Activated CD4-positive, alpha-beta T cell treated with anti-CD3 and anti-CD28 coated beads for 36 hours (primary cell): ENCODE measurements at places on chromosomes 3 and 15. TPM values are rescaled to one million over a fixed set of nuclear protein-coding genes. Genes with fewer than 3 reads are reported as not detected.

DNA sequence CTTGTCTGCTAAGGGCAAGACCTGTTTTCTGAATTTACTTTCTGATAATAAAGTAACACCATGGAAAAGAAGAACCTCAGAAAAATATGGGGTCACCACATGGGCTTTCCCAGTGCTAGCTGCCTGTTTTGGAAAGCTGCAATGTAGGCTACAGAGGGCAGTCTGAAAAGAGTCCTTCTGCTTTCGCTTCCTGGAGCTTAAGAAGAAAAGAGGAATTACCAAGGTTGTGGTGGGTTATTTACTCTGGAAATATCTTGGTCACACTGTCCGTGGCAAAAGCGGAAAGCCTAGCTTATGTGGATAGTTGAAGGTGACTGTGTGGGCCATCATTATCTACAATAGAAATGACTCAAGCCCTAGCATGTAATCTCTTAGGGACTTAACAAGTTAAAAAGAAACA is 31.7 kb upstream of the IP6K2 start:
- no peak overlapping the region for H3K4me3 ChIP-seq
- no peaks in the 10 kb centered on the region for H3K4me1 ChIP-seq
- DNase-seq: no peak
- no peak overlapping the region for H3K27ac ChIP-seq
- peaks cover 26% of the 10 kb centered on the region for H3K36me3 ChIP-seq
- H3K27me3 ChIP-seq: no peaks in the 10 kb centered on the region

- H3K4me1 ChIP-seq: peaks cover 10% of the 10 kb centered on the region
- H3K4me3 ChIP-seq: no peak overlapping the region
- peak; percentile 35 for DNase-seq
- peaks cover 27% of the 10 kb centered on the region for H3K27me3 ChIP-seq
- H3K27ac ChIP-seq: no peak overlapping the region
- H3K36me3 ChIP-seq: no peaks in the 10 kb centered on the region
These were observed 25.7 kb downstream of the PCOLCE2 start for GRCh38 chr3:142863010-142863817.

- no peaks in the 10 kb centered on the region for H3K27me3 ChIP-seq
- DNase-seq: peak; percentile 72
- peaks cover 67% of the 10 kb centered on the region for H3K4me1 ChIP-seq
- H3K27ac ChIP-seq: peak overlapping the region; percentile 71
- H3K36me3 ChIP-seq: no peaks in the 10 kb centered on the region
- peak overlapping the region; percentile 6 for H3K4me3 ChIP-seq
These were observed 85.3 kb upstream of the MBNL1 start for GRCh38 chr3:152183473-152183872.

GRCh38 chr3:25513642-25514266 is 85.7 kb downstream of the RARB start:
- H3K27ac ChIP-seq: no peak overlapping the region
- H3K4me3 ChIP-seq: no peak overlapping the region
- H3K36me3 ChIP-seq: no peaks in the 10 kb centered on the region
- peaks cover 5% of the 10 kb centered on the region for H3K27me3 ChIP-seq
- H3K4me1 ChIP-seq: no peaks in the 10 kb centered on the region
- DNase-seq: no peak

DNA sequence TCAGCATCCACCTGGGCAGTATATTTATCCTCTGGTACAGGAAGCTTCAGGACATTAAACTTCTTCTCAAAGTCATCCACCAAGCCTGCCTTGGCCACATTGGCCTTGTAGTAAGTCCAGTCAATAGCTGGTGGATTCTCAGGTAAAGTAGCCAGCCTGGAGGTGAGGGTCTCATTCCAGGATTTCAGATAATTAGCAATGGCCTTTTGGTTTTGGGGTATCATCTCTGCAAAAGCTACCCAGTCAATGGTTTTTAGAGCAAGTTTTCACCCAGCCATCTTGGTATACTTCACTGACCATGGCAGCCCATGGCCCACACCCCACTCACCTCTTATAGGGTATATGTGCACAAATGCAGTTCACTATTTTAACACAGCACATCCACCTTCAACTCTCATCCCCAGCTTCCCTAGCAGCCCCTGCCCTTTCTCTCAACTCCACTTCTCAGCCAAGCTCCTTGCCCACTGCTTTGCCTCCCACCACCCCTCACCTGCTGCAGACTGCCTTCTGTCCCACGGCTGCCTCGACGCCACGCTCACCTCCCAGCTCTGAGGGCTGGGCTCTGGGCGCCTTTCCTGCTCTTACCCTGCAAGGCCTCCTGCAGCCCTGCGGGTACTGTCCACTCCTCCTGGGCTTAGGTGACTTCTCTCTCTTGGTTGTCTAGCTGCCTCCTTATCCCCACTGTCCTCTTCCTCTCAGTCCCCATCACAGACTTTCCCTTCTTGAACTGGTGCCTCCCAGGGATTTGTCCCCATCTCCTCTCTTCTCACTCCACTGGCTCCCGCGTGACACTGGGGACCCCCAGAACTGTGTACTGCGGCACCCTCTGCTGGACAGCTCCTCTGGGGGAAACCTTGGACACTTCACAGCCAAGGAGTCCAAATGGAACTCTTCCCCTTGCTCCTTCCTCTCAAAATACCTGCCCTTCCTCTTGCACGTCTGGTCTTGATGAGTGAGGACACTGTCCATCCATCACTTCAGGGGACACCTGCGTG is 1.7 kb upstream of the TGM5 start:
- no peaks in the 10 kb centered on the region for H3K36me3 ChIP-seq
- no peak overlapping the region for H3K4me3 ChIP-seq
- H3K27me3 ChIP-seq: peaks cover 10% of the 10 kb centered on the region
- peaks cover 5% of the 10 kb centered on the region for H3K4me1 ChIP-seq

- DNase-seq: peak; percentile 13
- no peak overlapping the region for H3K4me3 ChIP-seq
- H3K27ac ChIP-seq: no peak overlapping the region
- H3K27me3 ChIP-seq: no peaks in the 10 kb centered on the region
- peaks cover 40% of the 10 kb centered on the region for H3K36me3 ChIP-seq
These were observed 77.9 kb upstream of the DCLK3 start for GRCh38 chr3:36842275-36842674.

- peaks cover 23% of the 10 kb centered on the region for H3K27me3 ChIP-seq
- peaks cover 44% of the 10 kb centered on the region for H3K4me1 ChIP-seq
- peak overlapping the region; percentile 94 for H3K27ac ChIP-seq
- peak; percentile 67 for DNase-seq
- no peaks in the 10 kb centered on the region for H3K36me3 ChIP-seq
- peak overlapping the region; percentile 94 for H3K4me3 ChIP-seq
These were observed 325 bp downstream of the ALCAM start for GRCh38 chr3:105367063-105367405.

GRCh38 chr3:119181765-119182164 is 8.4 kb downstream of the UPK1B start:
- H3K36me3 ChIP-seq: no peaks in the 10 kb centered on the region
- H3K4me3 ChIP-seq: no peak overlapping the region
- H3K27ac ChIP-seq: no peak overlapping the region
- DNase-seq: no peak

DNA sequence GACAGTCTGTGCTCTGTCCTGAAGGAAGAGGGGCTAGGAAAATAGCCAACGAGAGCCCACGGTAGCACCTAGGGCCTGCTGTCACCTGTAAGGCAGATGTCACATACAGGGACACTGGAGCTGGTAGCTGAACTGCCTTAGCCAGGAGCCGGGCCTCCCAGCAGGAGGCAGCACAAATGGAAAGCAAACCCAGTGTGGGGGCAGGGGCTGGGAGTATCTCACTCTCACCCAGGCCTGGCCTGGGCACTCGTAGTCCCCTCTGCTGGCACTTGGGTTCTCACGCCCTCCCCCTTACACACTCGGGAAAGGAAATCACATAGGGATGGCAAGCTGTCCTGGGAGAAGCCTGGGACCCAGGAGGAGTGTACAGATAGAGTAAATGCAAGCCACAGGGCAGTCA is 173.1 kb upstream of the CHRNA7 start:
- H3K27ac ChIP-seq: no peak overlapping the region
- H3K27me3 ChIP-seq: peaks cover 9% of the 10 kb centered on the region

DNA sequence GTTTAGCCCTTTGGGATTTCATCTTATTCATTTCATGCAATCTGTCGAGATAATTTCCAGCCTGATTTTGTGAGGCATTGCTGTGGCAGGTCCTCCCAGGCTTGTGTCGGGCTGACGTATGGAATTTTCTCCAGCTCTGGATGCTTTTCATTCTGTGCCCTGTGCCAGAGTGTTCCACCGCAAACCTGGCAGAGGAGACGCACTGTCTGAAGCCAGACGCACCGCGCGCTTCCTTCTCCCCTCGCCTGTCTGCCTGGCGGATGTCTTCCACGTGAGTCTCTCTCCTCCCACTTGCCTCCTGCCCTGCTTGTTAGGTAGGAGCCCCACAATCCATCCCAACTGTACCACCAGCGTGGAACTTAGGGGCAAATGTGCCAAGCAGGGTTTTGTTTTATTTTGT is 20.1 kb upstream of the GLCE start:
- H3K27me3 ChIP-seq: peaks cover 26% of the 10 kb centered on the region
- H3K4me3 ChIP-seq: no peak overlapping the region
- no peak overlapping the region for H3K27ac ChIP-seq
- DNase-seq: no peak

- no peak overlapping the region for H3K4me3 ChIP-seq
- H3K27me3 ChIP-seq: peaks cover 3% of the 10 kb centered on the region
- H3K36me3 ChIP-seq: no peaks in the 10 kb centered on the region
These were observed 18.5 kb downstream of the ATP8B4 start for GRCh38 chr15:50100486-50100885.

DNA sequence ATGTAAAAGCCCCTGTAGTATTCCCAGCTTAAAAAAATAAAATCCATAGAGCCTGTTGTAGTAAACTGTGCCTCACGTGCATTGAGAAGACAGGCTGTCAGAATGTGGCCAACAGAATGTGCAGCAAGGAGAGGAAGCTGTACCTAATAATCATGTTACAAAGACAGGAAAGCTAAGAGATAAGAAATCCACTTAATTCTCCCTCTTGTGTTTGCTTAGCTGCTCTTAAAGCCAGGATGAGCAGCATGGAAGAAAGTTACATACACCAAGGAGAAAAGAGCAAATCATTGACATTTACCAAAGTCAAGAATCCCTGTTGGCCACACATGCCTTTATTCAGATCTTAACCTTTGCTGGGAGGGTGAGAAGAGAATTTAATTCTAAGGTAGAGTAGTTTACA is 85.9 kb downstream of the TNIK start:
- no peak overlapping the region for H3K4me3 ChIP-seq
- no peaks in the 10 kb centered on the region for H3K36me3 ChIP-seq
- H3K27me3 ChIP-seq: no peaks in the 10 kb centered on the region
- no peak for DNase-seq
- peaks cover 49% of the 10 kb centered on the region for H3K4me1 ChIP-seq

- peaks cover 28% of the 10 kb centered on the region for H3K4me1 ChIP-seq
- peaks cover 8% of the 10 kb centered on the region for H3K36me3 ChIP-seq
- no peaks in the 10 kb centered on the region for H3K27me3 ChIP-seq
These were observed 8.8 kb downstream of the STOML1 start for GRCh38 chr15:73983211-73983727.

Gene GUCA1C
- total RNA-seq: not detected

Gene PPP1R2
- 77.0 TPM for total RNA-seq

Gene SLC6A20
- not detected for total RNA-seq

Gene ANKUB1
- not detected for total RNA-seq

Gene RETNLB
- not detected for total RNA-seq

Gene RHCG
- total RNA-seq: not detected

Gene TTLL13
- 0.46 TPM for total RNA-seq

Gene ITIH1
- not detected for total RNA-seq

Gene RTP4
- 2.0 TPM for total RNA-seq
